Glutamatergic neuron (in vitro differentiated cells): ENCODE measurements at places on chromosomes 2 and 18.

- DNase-seq: no peak
These were observed 6.9 kb downstream of the LRRC30 start for GRCh38 chr18:7237673-7238272.

- no peak for DNase-seq
These were observed 107.4 kb downstream of the ARL6IP6 start for GRCh38 chr2:152825834-152826233.

GRCh38 chr2:16127958-16128357 lies 187.6 kb downstream of the MYCN start:
- no peak for DNase-seq

- DNase-seq: no peak
These were observed 24.6 kb downstream of the TEX44 start for GRCh38 chr2:231617059-231617926.

DNA sequence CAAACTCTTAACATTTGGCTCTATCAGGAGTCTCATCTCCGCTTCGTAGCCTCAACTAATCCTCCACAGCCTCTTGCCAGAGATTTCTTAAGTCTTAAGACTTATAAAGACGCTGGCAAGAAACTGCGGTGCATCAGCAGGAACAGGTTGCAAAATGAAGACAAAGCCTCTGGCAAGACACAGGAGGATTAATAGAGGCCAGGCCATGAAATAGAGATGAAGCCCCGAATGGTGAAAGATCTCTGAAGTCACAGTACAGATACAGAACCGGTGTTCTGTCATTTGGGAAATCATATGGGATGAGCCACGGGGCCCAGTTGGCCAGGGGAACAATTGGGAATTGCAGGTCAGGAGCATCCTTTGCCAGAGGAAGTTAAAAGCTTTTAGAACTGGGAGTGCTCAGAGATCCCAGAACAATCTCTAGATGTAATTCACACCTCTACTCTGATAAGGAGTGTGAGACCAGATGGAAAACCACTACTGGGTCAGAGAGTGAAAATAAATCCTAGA lies 190.9 kb upstream of the FOSL2 start:
- no peak for DNase-seq

- no peak for DNase-seq
These were observed 3.6 kb downstream of the ALPI start for GRCh38 chr2:232459419-232460035.

DNA sequence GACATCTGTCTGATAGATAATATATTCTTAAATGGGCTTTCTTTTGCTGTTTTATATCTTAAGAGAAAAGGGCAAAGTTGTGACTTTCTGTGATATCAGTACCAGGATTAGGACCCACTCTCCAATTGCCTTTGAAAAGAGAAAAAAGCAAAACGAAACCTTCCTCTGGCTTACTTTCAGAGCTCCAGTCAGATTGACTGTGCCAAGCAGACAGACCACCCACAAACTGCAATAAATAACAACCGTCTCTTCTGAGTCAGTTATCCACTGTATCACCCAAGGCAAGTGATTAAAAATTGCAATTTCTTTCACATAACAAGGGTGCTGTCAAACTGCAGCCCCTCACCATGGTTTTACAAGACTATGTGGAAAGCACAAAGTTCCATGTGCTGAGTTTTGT lies 230.5 kb upstream of the SETBP1 start:
- DNase-seq: no peak

- DNase-seq: no peak
These were observed 36.7 kb downstream of the FBXO15 start for GRCh38 chr18:74110976-74111375.

DNA sequence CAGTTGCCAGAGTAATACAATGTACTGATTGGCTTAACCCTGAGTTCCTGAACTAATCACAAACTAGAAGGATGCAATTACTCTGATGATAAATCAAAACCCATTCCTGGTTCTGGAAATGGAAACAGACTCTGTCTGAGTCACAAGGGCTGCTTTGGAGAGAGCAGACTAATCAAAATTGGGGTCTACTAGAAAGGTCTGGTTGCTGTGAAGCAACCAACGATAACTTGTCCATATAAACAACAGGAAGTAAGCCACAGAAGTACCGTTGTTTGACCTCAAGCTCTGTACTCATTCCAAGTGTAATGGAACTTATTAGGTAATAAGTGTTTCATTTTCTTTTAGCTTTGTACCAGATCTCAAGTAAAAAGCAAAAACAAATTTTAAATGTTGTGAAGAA lies 49.7 kb downstream of the RASGRP3 start:
- DNase-seq: no peak

GRCh38 chr2:218014706-218015585 lies 12.2 kb upstream of the TNS1 start:
- no peak for DNase-seq

DNA sequence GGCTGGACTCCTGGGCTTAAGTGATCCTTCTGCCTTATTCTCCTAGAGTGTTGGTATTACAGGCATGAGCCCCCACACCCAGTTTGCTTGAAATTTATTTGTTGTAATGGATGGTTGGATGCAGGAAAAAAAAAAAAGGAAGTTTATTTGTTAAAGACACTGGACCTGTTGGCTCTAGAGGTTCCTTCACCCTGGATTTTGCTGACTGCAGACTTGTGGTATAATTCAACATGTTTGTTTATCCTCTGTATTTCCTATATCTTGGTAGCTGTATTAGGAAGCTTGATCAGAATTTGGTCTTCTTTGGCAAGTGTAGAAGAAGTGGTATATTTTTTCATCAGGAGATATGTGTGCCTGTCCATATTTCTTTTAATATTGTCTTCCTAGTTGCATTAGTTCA lies 138.7 kb downstream of the LDLRAD4 start:
- no peak for DNase-seq

- DNase-seq: no peak
These were observed 193.0 kb downstream of the ACKR3 start for GRCh38 chr2:236762628-236763027.

DNA sequence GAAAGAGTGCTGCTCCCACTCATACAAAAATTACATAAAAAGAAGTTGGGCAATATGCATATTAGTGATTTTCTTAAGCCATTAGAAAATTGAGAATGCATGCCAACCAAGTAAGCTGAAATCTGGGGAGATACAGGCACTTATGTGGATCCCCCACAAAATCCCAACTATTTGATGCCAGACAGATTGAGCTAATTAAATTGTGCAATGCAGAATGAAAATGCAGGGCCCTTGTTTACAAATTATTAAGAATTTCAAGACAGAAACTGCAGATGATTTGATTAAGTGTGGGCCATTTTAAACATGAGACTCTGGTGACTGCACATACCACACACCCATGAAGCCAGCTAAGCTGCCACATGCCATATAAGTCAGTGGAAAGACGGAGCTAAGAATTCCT lies 554.5 kb downstream of the CBLN2 start:
- DNase-seq: no peak

- no peak for DNase-seq
These were observed 218.4 kb upstream of the DTNA start for GRCh38 chr18:34491719-34492118.

GRCh38 chr18:5447442-5447841 lies 96.4 kb downstream of the EPB41L3 start:
- DNase-seq: no peak

DNA sequence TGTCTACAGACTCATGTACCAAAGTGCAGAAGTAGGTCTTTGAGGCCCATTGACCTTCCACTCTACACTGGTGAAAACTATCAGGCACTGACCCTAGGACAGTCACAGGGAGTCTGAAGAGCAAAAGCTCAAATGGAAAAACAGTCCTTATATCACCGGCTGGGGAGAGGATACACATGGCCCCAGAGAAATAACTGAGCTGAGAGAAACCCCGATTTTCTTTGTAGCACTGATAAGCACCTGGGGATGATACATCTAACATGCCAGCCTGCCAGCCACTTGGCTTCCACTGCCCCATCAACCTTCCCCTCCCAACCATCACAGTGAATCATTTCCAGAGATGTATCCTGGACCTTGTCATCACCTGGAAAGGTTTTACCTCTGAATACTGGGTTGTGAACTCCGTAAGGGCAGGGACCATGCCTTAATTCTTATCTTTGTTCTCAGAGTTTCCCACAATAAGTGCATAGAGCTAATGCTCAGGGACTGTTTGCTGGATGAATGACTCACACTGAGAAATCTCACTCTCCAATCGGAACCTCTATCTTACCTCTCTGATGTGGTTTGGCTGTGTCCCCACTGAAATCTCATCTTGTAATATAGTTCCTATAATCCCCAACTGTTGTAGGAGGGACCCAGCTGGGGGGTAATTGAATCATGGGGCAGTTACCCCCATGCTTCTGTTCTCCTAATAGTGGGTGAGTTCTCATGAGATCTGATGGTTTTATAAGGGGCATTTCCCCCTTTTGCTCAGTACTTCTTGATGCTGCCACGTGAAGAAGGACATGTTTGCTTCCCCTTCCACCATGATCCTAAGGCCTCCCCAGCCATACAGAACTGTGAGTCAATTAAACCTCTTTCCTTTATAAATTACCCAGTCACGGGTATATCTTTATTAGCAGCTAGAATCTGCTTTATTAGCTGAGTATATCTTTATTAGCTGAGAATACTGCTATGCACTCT lies 37.1 kb downstream of the EVA1A start:
- no peak for DNase-seq

DNA sequence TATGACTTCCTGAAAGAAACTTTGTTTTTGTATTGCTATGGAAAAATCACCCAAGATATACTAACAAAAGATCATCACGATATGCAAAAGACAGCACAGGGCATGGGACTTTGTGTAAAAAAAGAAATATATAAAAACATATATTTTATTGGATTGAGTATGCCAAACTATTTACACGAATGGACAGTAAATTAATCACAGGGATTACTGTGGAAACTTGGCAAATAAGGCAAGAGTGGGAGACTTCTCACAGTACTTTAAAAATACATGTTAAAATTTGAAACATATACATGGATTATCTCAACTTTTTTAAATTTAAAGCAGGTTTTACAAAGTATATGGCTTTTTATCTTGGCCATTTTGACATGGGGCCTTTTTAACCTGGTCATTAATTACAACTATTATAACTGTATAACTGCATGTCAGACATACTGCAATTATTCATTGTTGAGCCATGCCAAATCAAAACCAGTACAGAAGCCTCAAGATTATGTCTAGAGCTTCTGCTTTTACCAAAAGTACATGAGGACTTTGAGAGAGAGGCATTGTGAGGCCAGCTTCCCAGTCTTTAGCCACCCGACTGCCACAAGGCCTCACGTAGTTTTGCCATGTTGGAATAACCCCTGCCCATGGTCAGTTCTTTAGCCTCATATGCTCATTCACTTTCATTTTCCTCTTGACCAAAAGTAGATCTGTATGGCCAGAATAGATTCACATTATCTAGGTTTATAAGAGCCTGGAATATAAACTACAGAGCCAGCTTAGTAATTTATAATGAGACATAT lies 419.8 kb downstream of the SETBP1 start:
- DNase-seq: no peak

GRCh38 chr2:176525086-176525485 lies 255.8 kb downstream of the MTX2 start:
- no peak for DNase-seq

GRCh38 chr18:11322006-11322405 lies 172.6 kb upstream of the PIEZO2 start:
- DNase-seq: no peak

DNA sequence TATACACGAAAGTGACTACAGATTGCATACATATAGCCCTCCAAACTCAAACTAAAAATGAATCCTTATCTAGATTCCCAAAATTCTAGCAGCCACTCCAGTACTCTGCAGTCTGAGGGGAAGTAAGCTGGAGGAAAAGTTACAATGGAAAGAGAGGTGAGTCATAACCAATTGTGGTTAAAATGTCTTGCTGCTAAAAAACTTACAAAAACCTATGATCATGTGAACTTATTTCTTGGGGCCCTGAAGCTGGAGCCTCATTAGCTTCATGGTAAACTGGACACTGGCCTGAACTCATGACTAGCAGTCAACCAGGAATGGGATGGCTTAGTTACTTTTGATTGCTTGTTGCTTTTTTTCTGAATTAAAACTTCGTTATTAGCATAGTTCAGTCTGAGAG lies 175.9 kb downstream of the SLC4A3 start:
- no peak for DNase-seq

DNA sequence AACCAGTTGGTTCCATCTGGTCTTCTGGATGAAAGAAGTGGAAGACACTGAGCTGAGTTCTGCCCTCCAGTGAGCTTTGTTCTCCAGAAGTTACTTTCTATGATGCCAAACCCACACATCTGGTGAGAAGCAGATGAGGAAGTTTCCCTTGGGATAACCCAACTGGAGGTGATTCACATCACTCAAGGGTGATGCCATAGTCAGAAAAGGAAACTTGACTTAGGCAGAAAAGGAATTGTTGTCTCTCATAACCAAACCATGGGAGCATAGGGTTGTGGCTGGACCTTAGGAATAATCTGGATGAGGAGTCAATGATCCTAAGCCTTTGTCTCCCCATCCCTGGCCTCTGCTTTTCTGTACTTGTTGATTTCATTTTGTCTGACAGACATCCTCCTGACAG lies 43.7 kb downstream of the CDC42EP3 start:
- DNase-seq: no peak

DNA sequence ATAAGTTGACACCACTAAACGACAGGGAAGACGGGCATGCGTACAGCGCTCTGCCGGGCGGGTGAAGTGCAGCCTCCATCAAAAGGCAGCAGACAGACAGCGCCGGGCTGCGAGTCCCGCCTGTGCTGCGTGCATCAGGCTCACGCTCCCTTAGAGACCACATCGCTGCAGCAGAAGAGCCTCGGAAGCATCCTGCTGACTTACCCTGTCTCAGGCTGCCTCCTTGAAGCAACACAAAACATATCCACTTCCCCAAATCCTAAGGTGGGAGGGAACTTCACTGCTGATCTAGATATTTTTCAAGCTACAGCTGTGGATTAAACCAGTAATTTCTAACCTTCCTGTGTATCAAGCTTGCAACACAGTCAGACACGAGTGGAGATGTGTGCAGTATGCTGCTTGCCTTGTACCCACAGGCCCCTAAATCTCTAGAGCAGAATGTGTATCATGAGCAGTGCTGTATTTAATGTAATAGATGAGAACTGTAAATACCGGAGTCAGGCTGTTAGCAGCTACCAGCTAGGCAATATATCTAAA lies 6.4 kb downstream of the MYT1L start:
- peak; percentile 46 for DNase-seq

GRCh38 chr18:51107082-51107481 lies 77.1 kb downstream of the SMAD4 start:
- DNase-seq: no peak

DNA sequence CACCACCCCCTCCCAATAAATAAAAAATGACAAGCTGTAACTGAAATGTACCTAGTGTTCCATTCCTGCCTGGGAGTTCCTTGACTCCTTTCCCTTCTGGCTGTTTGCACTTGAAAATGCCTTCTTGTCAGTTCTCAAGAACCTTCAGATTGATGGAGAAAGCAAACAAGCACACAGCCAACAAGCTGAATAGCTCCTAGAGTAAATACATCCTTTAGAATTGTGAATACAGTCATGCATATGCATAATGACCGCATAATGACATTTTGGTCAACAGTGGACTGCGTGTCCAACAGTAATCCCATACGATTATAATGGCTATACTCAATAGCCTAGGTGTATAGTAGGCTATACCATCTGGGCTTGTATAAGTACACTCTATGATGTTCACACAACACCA lies 97.0 kb downstream of the LYPD6 start:
- no peak for DNase-seq

GRCh38 chr2:28628987-28629386 lies 122.6 kb upstream of the PPP1CB start:
- DNase-seq: no peak

- DNase-seq: no peak
These were observed 15.7 kb upstream of the ACVR2A start for GRCh38 chr2:147829106-147829505.

GRCh38 chr2:45067859-45068570 lies 58.8 kb upstream of the SIX2 start:
- DNase-seq: peak; percentile 54

GRCh38 chr2:216188559-216188850 lies 79.4 kb downstream of the XRCC5 start:
- no peak for DNase-seq
